ENCODE measurements at places on chromosomes 5 and 9. TPM values are rescaled to one million over a fixed set of nuclear protein-coding genes. Genes with fewer than 3 reads are reported as not detected.

DNA sequence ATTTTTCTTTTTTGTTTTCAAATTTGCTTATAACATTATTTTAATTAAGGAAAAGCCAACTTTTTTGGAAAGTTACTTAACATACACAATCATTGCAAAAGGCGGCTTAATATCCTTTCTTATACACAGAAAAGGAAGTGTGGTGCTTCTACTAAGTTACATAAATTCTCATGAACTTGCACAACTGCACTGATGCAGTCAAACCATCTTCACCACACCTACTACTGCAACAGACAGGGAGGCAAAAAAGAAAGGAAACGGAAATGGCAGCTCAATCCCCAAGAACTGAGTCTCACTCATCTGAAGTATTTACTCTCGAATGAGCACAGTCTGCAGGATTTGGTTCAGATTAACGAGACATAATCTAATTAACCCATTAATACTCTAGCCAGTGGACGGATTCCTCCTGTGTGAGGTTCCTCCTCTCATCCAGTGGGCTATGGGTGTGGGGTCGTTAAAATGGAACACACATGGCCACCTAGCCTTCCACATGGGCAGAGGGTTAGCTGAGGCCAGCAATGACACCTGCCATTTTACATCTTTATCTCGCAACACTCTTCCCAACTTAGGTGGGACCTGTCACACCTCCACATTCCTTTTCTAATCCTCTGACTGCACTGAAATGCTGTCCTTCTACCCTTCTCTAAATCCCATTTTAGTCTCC, 30.0 kb downstream of the GOLM1 start:
- DNase-seq, result no peak

DNA sequence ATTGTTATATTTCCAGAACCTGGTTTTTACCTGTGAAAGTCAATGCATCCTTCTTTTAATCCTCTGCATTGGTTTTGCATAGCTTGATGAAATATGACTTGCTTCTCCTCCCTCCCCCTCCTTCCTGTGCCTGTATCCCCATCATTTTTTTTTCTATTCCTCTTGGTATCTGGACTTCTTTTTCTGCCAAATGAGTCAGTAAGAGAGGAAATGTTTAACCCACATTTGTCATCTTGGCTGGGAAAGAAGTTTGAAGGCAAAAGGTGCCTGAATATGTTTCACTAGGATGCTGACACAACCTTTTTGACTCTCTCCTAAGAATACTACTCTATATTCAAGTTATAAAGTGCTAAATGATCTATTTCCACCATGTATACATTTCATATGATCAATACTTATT, 35.5 kb upstream of the CDKN2B start:
- no peak for DNase-seq

DNA sequence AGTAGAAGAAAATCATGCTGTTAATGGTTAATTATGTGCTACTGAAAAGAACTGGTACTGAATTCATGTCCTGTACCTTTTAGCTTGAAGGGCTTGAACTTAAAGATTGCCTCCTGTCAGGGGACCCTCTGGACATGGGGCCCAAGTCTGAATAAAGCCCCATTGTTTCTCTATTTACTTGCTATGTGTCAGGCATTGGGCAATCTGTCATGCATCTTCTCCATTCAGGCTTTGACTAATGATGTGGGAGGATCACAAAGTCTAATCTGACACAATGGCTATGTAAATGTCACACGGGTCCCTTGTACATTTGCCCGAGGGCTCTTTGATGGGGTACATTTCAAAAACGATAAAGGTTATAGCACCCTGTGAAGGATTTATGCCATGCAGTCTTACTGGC, 64.0 kb upstream of the TUSC1 start:
- no peak for DNase-seq

- no peak for DNase-seq
Observed at GRCh38 chr9:12538842-12539579, 154.2 kb upstream of the TYRP1 start.

DNA sequence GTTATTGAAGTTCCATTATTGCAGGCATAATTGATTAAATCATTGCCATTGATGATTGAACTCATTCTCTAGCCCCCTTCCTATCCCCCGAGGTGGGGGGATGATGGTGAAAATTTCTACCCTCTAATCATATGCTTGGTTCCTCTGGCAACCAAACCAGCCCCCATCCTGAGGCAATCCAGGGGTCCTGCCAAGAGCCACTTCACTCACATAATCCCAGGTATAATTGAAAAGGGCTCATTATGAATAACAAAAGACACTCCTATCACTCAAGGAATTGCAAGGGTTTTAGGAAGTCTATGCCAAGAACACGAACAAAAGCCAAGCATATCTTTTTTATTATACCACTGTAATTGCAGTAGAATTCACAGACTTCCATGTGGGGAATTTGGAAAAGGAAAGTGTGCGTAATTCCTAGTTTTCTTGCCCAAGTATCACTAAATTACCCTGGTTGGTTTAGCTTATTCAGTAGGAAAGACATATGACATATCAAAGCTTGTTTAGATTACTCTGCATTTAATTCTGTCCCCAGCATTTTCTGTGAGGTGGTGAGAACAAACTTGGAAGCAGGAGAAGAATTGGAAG, 130.7 kb upstream of the TAF11L2 start:
- DNase-seq, result no peak

PCDHA12 gene
- not detected for total RNA-seq

DNA sequence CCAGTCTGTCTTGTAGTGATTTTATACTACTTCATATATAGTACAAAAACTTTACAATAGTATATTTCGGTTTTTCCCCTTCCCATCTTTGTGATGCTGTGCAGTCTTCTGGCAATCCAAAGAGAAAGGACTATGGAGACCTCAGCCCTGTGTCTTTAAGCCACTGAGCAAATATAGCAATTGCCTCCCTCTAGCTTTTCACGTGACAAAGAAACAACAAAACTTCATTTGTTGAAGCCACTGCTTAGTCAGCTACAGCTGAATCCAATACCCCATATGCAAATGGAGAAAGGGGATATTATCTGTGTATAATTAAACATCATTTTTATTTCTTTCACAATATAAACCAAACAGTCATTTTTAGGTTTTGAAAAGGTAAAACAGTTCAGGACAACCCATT, 142.8 kb upstream of the STK32A start:
- DNase-seq, result no peak

- no peak for DNase-seq
Observed at GRCh38 chr9:71778085-71778484, 9.8 kb upstream of the CEMIP2 start.

GRAMD2B gene
- total RNA-seq, result 29.1 TPM

GRCh38 chr5:125190232-125191087, 444.0 kb upstream of the ZNF608 start:
- no peak for DNase-seq

ZNF883 gene
- total RNA-seq, result 6.3 TPM

Measured in heart right ventricle (tissue), 16 donors.